ENCODE measurements at places on chromosomes 11 and 22.

- DNase-seq: no peak
Observed at GRCh38 chr11:7936615-7937014, 4.9 kb downstream of the OR10A3 start.

- no peak for DNase-seq
Observed at GRCh38 chr22:25837288-25837900, 95.4 kb downstream of the MYO18B start.

DNA sequence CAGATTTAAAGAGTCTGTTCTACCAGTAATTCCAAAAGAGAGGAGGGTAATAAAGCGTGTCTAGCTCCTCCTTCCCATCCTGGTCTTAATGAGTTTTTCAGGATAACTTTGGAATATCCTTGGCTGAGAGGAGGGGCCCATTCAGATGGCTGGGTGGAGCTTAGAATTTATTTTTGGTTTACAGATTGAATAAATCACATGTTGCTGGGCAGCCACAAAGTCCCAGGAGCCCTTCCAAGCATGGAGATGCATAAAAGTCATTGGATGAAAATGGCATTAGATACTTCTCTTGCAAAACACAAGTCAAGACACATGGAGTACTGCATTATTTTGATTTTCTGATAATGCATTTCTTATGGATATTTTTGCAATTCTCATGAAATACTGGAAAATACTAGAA is 139.0 kb downstream of the TRPC6 start:
- no peak for DNase-seq

GRCh38 chr11:89381094-89381493 is 110.1 kb downstream of the NOX4 start:
- no peak for DNase-seq

- DNase-seq: no peak
Observed at GRCh38 chr22:49962751-49963646, 2.4 kb downstream of the PIM3 start.

DNA sequence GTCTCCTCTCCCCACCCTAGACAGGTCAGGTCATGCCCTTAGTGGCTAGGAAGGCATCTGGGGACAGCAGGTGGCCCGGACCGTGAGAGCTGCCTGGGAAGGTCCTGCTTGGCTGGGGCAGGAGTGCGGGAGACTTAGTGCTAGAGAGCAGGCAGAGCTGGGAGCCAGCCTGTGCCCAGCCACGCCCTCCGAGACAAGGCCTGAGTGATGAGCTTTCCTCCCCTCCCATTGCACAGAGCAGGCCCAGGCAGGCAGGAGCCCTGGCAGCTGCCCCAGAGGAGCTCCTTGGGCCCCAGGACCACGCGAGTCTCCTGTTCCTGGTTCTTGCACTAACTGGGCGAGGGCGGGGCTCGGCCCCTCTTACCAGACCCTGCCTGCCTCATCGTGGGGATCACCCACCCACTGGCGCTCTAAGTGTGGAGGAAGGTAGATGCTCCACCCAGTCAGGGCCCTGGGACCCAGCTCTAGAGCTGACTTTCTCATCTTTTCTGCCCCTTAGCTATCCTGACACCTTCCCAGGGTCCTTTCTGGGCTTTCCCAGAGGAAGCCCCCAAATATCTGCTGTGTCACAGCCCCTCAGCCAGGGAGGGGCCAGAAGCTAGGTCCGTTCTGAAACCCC is 44.9 kb downstream of the MACROD1 start:
- DNase-seq: no peak

DNA sequence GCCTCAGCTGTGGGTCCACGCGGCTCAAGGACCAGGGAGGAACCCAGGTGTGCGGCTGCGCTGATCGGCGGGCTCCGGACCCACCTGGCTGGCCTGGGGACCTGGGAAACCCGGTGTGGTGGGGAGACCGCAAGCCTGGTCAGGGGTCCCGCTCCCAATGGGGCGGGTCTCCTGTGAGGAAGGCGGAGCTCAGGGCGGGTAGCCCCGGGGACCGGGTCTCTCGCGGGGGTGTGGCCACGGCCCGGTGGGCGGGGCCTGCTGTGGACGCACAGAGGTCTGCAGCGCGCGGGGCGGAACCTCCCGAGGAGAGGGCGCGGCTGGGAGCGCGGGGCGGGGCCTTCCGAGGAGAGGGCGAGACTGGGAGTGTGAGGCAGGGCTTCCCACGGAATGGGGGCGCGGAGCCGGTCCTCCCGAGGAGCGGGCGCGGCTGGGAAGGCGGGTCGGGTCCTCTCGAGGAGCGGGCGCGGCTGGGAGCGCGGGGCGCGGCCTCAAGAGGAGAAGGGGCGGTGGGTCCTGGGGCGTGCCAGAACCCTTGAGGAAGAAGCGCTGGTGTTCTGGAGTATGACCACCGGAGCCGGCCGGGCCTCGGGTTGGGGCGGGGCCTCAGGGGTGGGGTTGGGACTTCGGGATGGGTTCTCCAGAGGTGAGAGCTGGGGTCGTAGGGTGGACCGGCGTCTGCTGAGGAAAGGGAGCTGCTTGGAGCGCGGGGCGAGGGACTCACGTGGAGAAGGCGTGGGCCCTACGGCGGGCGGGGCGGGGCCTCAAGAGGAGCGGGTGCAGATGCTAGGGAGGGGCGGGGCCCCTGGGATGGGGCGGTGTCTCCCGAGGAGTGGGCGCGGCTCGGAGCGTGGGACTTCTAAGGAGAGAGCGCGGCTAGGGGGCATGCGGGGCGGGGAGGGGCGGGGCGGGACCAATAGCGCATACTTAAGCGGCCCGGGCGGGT is 20.8 kb downstream of the DGCR6L start:
- peak; percentile 86 for DNase-seq

DNA sequence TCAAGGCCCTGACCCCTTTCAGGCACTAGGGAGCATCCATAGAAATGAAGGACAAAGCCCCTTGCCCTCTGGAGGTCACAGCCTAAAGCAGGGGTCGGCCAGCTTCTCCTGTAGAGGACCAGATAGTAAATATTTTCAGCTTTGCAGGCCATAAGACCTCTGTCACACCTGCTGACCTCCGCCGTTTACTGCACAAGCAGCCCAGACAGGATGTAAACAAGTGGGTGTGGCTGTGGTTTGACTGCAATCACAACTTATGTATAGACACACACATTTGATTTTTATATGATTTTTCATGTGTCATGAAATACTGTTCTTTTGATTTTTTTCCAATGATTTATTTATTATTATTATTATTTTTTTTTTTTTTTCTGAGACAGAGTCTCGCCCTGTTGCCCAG is 34.3 kb downstream of the KIAA1671 start:
- no peak for DNase-seq

- no peak for DNase-seq
Observed at GRCh38 chr22:32494971-32495370, 20.4 kb downstream of the FBXO7 start.

DNA sequence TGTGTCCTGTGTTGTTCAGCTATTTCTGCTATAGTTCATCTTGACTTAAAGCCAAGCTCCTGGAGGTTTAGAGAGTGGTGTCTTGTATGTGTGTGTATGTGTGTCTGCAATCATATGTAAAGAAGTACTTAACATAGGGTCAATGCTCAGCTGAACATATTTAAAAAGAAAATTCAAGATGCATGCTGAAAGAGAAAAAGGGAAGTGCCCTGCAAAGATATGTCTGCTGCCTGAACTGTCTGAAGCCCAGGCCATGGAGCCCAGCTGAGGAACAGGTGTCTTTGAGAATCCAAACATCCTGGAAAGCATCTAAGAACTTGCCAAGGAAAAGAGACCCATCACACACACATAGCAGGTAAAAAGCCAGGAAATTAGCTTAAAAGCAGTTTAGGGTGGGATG is 6.6 kb downstream of the TCN1 start:
- DNase-seq: no peak

- DNase-seq: no peak
Observed at GRCh38 chr11:110071197-110071596, 22.0 kb upstream of the ZC3H12C start.

DNA sequence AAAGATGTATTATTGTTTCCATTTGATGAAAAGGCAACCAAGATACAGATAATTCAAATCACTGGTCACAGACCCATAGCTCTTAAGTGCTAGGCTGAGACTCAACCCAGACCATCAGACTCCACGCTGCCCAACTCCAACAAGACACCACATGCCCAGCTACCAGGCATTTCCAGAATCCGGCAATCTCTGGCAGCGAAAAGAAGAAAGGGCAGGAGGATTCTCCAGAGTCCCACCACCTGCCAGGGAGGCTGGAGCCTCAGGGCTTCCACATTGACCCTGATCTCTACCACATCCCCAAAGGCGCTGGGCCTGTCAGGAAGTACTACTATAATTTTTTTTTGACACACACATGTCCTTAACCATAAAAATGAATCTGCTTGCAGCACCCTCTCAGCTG is 61.4 kb upstream of the ARFGAP3 start:
- DNase-seq: no peak

DNA sequence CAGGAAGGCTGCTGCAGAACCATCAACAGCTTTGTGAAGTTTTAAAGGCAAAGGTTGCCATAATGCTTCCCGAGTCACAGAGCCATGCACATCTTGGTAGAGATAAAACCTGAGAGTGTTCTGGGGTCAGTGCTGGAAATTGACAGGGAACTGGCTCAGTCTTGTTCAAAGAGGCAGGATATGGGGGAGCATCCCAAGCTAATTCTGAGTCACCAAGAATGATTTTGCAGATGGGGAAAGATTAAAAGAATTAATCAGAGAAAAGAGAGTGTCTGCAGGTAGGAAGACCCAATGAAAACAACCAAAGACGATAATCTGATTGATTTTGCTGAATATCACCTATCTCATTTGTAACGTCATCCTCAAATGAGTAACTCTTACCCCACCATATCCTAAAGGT is 99.9 kb upstream of the CD44 start:
- no peak for DNase-seq

DNA sequence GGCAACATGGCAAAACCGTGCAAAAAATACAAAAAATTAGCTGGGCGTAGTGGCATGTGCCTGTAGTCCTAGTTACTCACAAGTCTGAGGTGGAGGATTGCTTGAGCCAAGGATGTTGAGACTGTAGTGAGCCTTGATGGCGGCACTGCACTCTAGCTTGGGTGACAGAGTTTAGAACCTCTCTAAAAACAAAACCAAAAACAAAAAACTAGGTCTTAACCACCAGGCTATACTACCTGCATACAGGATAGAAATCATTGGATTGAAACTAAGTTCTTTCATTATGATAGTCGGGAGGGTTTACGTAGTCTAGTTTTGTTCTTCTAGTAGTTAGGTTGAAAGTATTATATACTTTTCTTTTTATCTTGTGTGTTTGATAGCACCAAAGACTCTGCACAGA is 5.8 kb downstream of the RNF214 start:
- no peak for DNase-seq

DNA sequence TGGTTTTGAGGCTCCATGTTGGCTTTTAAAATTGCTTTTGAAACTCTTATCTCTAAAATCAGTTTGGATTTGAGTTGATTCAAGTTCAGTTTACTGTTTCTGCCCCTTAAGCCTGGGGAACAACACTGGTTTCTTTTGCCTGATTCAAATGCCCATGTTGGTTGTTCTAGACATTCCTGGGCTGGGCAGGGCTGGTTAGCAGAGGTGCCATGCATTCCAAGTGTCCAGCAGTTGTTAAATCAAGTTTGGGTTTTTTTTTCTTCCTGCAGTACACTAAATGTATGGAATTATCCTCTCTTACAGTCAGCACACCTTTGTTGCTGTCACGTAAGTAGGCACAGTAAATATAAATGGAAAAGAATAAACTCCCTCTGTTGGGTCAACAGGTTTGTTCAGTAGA is 67.2 kb upstream of the MTMR2 start:
- DNase-seq: no peak

DNA sequence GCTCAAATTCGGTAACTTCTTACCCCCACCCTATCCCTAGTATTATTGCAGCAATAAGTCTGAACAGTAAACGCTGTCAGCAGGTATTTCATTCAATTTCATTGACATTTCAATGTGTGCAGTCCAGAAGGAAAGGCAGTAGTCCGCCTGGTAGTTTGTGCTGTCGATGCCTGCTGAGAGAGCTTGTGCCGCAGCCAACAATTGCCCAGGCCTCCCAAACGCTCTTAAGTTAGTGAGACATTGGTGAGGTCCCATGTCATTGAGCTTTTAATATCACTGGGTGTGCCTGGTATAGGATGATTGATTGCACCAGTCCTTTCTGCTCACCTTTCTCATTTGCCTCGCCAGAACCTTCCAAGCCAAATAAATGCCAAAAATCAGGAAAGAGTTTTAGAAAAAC is 28.1 kb downstream of the ALKBH3 start:
- no peak for DNase-seq

DNA sequence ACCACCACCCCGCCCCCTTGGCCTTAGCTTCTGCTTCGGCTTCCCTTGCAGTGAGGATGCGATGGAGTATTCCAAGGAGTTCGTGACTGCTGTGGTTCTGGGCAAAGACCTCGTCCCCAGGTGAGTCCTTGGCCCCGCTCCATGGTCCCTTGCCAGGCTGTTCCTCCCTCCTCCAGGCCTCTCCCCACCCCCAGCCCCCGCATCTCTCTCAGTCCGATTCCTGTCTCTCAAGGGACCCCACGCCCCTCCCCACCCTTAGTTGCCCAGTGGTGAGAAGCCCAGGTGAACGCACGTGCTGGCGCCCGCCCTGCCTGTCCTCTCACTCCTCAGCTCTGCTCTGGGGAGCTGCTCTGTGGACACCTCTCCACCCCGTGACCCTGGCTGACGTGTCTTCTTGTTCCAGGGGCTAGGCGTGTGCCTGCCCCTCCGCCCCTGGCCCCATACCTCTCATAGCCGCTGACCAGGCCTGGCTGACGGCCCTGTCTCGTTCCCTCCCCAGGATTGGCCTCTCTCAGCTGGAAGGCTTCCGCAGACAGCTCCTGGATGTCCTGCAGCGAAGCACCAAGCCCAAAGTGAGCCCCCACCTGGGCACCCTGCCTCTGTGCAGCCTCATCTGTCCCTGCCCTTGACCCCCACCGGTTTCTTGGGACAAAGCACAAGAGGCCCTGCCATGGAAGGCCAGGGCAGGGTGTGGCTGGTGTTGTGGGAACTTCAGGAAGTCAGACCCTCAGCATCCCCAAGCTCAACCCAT is 14.6 kb upstream of the MYRF start:
- no peak for DNase-seq

GRCh38 chr11:92154110-92154509 is 70.5 kb upstream of the FAT3 start:
- no peak for DNase-seq

- DNase-seq: no peak
Observed at GRCh38 chr11:62908468-62909072, 12.6 kb downstream of the CHRM1 start.

- DNase-seq: no peak
Observed at GRCh38 chr11:110921742-110922521, 209.7 kb upstream of the ARHGAP20 start.

DNA sequence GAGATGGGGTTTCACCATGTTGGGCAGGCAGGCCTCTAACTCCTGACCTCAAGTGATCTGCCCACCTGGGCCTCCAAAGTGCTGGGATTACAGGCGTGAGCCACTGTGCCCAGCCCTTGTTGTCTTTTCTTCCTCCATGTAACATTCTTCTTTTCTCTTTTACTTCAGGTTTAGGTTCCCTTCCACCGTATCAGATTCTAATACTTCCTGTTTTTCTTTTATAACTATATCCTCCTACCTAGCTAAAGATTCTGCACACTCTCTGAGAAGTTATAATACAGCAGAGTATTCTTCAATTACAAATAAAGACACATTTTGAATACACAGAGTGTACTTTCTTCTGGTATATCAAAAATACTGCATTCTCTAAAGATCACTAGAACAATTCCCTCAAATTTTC is 33.2 kb upstream of the GAB2 start:
- no peak for DNase-seq

Data from KBM-7 (cell line).